ENCODE measurements at places on chromosomes 6 and 20. TPM values are rescaled to one million over a fixed set of nuclear protein-coding genes. Genes with fewer than 3 reads are reported as not detected.

- no peak overlapping the region for H3K4me3 ChIP-seq
- no peak for DNase-seq
- H3K27ac ChIP-seq = no peak overlapping the region
- H3K4me1 ChIP-seq = peaks cover 56% of the 10 kb centered on the region
- no peaks in the 10 kb centered on the region for H3K27me3 ChIP-seq
These were observed 120.7 kb downstream of the DST start for GRCh38 chr6:56521976-56522375.

GRCh38 chr6:77011929-77012545 lies 451.3 kb downstream of the HTR1B start:
- peaks cover 12% of the 10 kb centered on the region for H3K4me1 ChIP-seq
- no peak for DNase-seq
- no peak overlapping the region for H3K27ac ChIP-seq
- no peaks in the 10 kb centered on the region for H3K27me3 ChIP-seq
- no peaks in the 10 kb centered on the region for H3K36me3 ChIP-seq

GRCh38 chr6:138101946-138102731 lies 5.1 kb downstream of the PERP start:
- H3K27ac ChIP-seq = peak overlapping the region; percentile 89
- DNase-seq = no peak
- H3K27me3 ChIP-seq = no peaks in the 10 kb centered on the region
- H3K36me3 ChIP-seq = peaks cover 2% of the 10 kb centered on the region
- H3K4me1 ChIP-seq = peaks cover 58% of the 10 kb centered on the region

GRCh38 chr6:37990762-37991525 lies 171.4 kb downstream of the ZFAND3 start:
- peaks cover 86% of the 10 kb centered on the region for H3K4me1 ChIP-seq
- H3K4me3 ChIP-seq = no peak overlapping the region
- H3K36me3 ChIP-seq = no peaks in the 10 kb centered on the region
- H3K27ac ChIP-seq = peak overlapping the region; percentile 98
- DNase-seq = no peak

GRCh38 chr20:45985573-45985972 lies 13.6 kb upstream of the ZNF335 start:
- H3K27ac ChIP-seq = no peak overlapping the region
- no peaks in the 10 kb centered on the region for H3K36me3 ChIP-seq
- H3K27me3 ChIP-seq = peaks cover 16% of the 10 kb centered on the region

- peaks cover 5% of the 10 kb centered on the region for H3K4me1 ChIP-seq
- H3K27ac ChIP-seq = no peak overlapping the region
- H3K36me3 ChIP-seq = no peaks in the 10 kb centered on the region
- no peak for DNase-seq
- no peak overlapping the region for H3K4me3 ChIP-seq
These were observed 7.3 kb downstream of the EYA4 start for GRCh38 chr6:133248241-133249001.

- H3K36me3 ChIP-seq = no peaks in the 10 kb centered on the region
- DNase-seq = no peak
- H3K27ac ChIP-seq = no peak overlapping the region
These were observed 45.1 kb upstream of the TBX18 start for GRCh38 chr6:84809455-84809854.

DNA sequence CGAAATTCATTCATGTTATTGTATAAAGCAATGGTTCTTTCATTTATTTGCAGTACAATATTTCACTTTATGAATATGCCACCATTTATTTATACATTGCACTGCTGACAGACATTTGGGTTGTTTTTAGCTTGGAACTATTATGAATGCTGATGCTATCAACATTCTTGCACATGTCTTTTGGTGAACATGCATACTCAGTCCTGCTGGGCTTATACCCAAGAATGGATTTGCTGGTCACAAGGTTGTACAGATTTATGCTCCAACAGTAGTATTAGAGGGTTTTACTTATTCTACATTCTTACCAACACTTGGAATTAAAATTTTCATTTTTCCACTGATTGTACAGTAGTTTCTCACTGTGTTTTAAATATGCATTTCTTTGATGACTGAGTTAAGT lies 126.2 kb downstream of the PTPRK start:
- H3K36me3 ChIP-seq = peaks cover 4% of the 10 kb centered on the region
- H3K4me3 ChIP-seq = no peak overlapping the region
- no peak overlapping the region for H3K27ac ChIP-seq
- no peaks in the 10 kb centered on the region for H3K27me3 ChIP-seq

- no peaks in the 10 kb centered on the region for H3K27me3 ChIP-seq
- H3K4me1 ChIP-seq = no peaks in the 10 kb centered on the region
- DNase-seq = no peak
- no peak overlapping the region for H3K27ac ChIP-seq
These were observed 667.2 kb downstream of the EPHA7 start for GRCh38 chr6:92752114-92752513.

GPR6 gene
- not detected for total RNA-seq

ZHX3 gene
- total RNA-seq = 52.9 TPM

MAVS gene
- 41.6 TPM for total RNA-seq

Measured in chondrocyte (in vitro differentiated cells).